Right hindlimb (tissue), 1 donor: ENCODE measurements at places on chromosomes 5 and 9.

DNA sequence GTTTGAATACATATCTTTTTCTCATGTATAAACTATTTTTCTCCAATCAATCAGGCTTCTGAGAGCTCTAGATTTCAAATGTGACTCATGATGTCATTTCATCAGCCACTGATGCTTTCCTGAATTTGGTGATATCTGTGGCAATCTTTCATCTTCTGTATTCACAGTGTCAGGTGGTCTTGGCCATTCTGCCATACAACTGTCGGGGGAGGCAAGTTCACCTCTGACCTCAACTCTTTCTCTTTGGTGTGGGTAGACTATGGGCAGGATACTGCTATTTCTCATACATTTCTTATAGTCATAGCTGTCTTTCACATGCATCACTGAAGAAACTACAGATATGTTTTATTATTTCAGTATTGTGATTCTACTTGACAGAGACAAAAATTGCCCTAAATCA, 414.1 kb upstream of the MEF2C start:
- no peak for DNase-seq

DNA sequence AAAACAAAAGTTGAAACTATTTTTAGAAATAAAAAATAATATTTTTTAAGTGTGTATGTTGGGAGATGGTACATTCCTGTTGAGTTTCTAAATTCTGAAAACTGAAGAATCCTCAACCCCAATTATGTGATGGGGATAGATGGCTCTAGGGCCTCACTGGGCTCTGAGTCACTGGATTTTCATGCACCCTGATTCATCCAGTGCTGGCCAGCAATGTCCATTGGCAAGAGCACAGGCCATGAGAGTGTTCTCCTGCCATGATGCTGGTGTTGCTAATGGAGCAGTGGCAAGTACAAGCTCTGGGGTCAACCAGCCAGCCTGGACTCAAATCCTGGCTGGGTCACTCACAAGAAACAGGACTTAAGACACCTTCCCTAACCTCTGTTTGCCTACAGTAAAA, 23.3 kb downstream of the SMIM23 start:
- no peak for DNase-seq

DNA sequence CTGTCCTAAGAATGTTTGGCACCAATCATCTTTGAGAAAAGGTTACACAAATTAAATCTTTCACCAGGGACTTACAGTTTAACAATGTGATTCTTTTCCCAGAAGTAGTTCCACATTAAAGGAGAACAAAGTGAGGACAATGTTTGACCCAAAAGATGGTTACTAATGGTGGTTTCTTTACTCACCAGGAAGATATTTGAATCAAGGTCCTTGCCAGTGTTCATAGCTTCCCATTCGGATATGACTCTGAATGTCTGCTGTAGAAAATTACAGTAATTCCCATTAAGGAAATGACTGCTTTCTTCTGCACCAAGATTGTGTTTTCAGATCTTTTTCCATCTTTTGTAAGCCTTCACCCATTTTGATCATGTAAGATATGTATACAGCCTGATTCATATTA, 114.6 kb upstream of the ADAMTSL1 start:
- DNase-seq = no peak

DNA sequence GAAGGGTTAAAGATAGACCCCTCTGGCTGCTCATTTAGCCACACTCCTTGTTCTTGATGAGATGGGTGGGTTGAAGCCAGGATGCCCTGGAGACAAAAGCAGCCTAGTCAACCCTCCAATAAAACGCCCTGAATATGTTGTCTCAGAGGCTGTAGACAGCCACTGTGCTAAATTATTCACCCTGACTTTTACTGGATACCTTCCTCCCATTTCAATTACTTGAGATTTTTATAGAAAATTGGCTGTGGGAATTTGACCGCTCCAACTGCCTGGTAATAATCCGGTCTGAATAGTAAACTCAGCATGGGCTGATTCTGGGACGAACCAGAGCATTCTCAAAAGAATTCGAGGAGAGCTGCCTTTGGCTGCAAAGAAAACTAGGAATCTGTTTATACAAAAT, 104.2 kb downstream of the SNX18 start:
- no peak for DNase-seq

DNA sequence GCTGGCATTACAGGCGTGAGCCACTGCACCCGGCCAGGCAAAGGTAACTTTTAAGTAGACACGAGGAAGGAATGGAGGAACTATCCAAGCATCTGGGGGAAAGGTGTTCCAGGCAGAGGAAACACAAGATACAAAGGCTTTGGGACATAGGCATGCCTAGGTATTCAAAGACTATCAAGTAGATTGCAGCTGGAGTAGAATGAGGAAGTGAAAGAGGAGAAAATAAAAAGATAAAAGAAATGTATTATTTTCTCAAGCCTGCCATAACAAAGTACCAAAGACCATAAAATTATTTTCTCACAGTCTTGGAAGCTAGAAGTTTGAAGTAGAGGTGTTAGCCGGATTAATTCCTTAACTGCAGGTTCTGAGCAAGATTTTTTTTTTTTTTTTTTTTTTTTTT, 39.9 kb upstream of the GRIN3A start:
- no peak for DNase-seq

GRCh38 chr5:76294573-76294972, 108.5 kb upstream of the IQGAP2 start:
- no peak for DNase-seq

DNA sequence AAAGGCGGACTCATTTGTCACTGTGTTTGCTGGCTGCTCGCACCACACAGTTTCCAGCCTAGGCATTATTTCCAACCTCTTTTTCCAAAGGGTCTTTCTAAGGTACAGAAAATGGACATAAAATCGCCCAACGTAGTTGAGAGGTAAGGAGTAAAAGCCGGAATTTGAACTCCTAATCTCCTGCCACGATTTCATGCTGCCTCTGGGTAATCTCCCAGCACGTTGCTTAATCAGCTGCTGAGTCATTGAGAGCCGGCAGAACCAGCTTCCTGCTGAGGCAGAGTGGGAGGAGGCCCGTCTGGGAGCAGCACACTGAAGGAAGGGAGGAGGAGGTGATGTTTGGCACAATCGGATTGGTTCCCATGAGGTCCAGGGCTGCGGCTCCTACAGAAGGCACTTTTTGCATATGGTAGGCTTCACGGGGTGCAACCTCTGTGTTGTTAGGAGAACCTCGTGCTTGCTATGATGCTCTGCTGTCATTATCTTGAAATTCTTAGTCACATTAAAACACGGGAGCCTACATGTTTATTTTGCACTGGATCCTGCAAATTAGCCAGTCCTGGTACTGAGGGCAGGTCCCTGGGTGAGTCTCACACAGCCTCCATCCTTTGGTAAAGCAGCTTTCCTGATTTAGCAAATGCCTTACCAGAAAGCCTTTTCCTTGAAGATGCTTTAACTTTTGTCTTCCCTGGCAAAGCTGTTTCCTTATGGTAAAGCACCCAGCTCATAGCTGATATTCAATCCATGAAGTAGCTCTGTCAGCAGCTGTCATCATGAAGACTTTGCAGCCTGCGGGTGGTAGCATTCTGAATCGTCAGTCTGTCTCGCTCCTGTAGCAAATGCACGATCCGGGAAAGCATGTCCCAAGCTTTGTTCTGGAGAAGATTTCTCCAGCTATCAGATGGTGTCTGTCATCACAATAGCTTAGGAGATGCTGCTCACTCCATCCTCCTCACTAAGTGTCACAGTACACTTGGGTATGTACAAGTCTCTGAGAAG, 191.6 kb upstream of the MSX2 start:
- peak; percentile 38 for DNase-seq

DNA sequence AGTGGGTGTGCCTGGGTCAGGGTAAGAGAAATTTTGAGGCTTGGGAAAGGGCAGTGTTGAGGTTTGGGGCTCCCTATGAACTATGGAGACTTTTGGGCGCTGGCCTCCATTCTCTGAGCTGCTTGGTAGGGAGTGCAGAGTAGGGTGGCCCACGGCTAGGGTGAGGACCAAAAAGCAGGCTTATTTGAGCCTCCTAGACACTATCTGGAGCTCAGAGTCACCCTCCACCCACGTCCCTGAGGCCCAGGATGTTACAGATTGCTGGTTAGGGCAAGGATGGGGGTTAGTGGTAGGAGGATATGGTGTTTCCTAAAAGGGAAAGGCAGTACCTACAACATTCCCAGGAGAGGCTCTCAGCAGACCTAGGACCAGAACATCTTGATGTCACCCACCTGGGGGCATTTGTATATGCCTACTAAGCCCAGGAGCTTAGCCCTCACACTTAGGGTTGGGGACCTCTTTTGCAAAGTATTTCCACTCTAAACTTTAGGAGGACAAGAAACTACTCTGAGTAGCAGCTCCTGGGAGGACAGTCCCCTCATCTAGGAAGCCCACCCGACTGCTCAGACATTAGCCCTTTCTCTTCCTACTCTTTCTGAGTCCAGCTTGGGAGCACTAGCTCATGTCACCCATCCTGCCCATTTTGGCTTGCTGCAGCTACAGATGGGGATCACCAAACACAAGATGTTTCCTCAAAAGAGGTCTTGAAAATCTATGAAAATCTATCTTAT, 2.3 kb downstream of the SHROOM1 start:
- no peak for DNase-seq

- DNase-seq = no peak
These were observed at the start of gene TXNDC8 for GRCh38 chr9:110337727-110338126. Gene TXNDC8, minus strand, starts transcription at chr9:110337863.

DNA sequence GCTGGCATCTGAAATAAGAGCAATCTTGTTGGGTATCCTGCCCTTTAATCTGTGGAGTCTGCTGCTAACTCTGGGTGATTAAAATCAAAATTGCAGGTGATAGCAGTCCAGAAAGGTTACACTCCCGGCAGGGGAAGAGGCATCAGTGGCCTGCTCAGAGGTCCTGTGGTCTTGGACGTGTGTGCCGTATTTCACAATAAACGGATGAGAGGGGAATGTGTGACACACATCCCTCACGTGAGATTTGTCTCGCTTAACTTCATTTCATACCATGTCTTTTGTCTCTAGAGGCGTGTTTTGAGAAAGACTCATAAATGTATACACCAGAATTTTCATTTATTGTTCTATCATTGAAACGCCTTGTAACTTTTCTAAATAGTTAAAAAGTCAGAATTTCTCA, 36.6 kb downstream of the FAM240B start:
- DNase-seq = no peak

- DNase-seq = no peak
These were observed 38.1 kb upstream of the HNRNPA0 start for GRCh38 chr5:137792303-137792702.

GRCh38 chr9:22208846-22209585, 199.9 kb upstream of the CDKN2B start:
- DNase-seq = no peak

GRCh38 chr5:42064821-42065220, 139.7 kb downstream of the FBXO4 start:
- no peak for DNase-seq

DNA sequence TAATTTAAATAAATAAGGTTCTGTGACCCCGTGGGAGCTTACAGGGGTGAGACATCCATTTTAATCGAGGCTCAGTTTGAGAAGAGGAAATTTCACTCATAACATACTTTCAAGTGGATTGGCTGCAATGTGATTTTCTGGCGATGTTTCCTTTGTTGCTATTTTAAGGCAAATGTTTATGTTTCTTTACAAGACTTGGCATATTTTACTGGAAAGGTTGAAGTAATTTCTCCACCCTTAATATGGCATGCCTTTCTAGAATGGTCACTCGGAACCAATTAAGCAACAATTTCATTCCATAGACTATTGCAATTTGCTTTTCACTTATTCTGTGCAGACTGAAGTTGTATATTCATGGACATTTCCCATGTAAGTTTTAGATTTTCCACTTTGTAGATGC, 438.0 kb upstream of the WWC1 start:
- no peak for DNase-seq

DNA sequence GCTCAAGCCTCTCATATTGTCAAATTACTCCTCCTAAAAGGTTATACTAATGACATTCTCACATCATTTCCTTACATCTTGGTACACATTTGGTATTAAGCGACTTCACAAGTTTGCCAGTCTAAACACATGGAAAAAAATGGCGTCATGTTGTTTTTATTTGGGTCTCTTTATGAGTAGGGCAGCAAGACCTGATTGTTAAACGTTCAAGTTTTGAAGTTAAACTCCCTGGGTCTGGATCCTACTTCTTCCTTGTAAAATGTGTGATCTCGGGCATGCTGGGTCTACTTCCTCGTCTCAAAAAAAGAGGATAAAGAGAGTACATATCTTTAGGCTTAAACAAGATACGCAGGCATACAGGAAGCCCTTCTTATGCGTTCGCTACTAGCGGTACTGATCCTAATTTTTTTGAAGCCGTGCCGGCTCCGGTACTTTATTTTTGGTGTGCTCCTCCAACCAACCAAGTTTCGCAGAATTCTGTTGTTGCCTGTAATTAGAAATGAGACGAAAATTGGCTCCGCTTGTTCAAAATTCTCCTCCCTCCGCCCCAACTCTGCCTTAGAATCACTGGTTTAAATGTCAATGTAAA, 596 bp upstream of the CDC37L1 start:
- DNase-seq = no peak

DNA sequence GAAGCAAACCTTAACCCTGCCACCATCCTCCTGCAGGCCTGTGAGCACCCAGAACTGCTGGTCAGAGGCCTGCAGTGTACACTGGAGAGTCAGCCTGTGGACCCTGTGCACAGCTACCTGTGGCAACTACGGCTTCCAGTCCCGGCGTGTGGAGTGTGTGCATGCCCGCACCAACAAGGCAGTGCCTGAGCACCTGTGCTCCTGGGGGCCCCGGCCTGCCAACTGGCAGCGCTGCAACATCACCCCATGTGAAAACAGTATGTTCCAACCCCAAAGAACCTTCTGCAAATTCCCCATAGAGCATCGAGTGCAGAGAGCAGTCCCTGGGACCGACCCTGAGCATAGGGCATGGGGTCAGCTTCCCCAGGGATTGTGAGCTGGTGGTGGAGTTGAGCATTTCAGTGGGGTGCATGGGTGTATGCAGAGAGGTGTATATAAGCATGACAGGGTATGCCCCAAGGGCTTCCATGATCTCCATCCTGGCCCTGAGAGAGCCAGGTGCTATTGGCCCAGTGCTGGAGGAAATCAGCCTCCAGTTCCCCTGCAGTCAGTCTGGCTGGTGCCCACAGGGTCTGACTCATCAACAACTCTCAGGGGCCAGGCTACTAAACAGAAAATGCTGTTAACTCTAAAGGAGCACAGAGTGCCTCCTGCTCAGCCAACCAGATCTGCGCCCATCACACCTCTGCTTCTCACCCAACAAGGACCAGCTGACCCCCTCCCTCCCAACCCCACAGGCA, 126.2 kb downstream of the SAXO1 start:
- DNase-seq = no peak

DNA sequence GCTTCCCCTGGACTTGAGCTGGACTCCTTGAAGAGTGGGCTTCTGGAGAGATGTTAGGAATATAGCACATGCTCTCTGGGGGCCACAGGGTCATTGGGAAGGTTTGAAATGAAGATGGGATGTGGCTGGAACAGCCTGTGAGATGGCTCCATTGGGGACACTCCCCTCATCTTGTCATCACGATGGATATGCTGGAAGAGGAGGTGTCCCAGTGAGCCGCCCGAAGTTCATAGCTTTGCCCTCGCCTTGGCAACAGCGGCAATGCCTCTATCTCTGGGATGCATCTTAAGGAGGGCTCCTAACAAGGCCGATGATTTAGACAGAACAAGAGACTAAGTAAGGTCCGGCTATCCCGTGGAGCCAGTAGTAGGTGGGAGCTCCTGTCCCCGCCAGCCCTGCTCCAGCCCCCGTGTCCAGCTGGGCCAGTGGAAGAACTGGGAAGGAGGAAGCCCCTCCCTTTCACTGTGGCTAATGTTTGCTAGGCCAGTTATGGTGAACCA, 23.9 kb downstream of the AMBP start:
- no peak for DNase-seq
